ENCODE measurements at places on chromosomes 3 and 15.
A peak's percentile ranks its signal among the peaks of the same experiment; 100 is the strongest.

DNA sequence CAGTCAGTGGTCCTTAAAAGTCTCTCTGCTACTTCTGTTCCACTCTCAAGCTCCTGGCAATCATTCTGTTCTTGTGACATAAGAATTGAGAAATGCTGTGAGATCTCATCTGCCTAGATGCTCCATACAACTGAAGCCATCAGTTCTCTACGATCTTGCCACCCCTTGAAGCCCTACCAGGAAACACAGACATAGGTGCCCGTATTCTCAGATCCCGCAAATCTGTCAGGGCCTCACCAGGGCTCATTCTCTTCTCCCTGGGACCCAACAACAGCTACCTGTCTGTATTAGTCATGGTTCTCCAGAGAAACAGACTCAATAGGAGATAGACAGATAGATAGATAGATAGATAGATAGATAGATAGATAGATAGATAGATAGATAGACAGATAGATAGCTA lies 149.1 kb downstream of the UACA start:
- DNase-seq, result no peak

DNA sequence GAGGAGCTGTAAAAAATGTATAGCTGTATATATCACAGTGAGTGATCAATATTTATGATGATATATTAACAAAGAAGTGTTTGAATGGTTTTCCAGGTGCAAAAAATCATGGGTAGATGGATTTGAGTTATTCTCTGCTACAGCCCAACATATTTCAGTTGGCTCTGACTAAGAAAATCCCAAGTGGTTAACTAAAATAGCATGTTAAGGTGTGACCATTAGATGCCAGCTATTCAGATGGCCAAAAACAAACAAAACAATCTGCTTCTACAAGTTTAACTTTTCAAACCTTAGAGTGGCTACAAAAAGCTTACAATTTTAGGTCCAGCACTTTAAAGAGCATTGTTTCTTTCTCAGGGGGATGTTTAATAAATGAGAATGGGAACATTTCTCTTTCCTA lies 67.5 kb downstream of the SEMA6D start:
- no peak for DNase-seq

DNA sequence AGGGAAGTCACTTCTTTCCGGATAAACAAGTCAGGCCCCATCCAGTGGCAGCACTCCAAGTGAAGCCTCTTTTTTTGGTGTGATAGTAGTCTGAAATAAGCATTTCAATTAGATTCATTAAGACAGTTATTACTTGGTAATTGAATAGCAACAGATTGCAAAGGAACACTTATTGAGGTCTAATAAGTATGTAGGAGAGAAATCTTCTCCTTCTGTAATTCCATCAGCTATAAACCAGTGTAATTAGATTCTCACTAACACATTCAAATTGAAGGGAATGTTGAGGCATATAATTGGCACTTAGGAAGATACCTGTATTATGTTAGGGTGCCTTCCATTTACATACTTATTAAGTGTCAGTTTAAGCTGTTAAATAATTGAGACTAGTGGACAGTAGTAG lies 73.9 kb downstream of the SEMA6D start:
- DNase-seq, result no peak

- DNase-seq, result no peak
Observed at GRCh38 chr3:59660376-59660775, 610.6 kb upstream of the CFAP20DC start.

DNA sequence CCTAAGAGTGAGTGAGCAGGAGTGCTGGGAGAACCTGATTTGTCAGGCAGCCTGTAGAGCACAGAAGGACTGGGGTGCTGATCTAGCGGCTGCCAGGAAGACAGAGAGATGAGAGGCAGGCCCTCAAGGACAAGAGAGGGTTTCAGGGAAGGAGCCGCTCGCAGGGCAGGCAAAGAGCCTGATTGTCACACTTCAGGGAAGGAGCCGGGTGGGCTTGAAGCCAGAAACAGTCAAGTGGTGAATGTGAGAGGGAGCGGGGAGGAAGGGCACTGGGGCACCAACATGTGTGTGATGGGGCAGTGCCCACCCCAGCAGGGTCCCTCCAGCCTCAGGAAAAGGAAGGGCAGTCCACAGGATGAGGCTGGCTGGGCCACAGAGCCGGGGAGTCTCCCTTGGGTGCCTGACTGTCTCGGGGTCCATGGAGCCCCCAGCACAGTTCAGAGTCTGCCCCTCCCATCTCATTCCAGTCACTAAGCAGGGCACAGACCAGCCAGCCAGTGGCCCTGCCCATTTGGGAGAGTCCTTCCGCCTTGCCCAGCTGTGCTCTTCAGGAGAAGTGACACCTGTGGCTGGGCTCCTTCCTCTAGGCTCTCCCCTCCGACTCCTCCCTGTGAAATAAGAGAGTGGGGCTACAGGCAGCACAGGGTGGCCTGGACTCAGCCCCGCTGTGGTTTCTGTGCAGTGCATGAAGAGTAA lies 148.6 kb downstream of the RAB11A start:
- DNase-seq, result peak; percentile 35

DNA sequence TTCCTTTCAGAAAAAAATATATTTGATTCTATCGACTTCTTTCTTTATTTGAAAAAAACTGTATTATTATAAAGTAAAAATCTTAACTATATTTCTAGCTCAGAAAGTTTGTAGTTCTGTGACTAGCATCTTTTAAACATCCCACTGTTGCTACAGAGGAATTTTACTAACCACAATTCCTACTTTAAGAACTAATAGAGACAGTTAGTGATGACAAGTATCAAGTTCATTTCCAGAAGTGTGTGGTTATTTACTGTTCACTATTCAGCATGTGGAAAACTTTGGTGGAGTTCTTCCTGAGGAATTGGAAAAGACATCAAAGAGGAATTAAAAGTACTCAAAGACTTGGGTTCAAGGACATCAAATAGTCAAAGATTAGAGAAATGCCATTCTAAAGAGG lies 524.1 kb upstream of the CBLB start:
- no peak for DNase-seq

GRCh38 chr15:72724028-72724427 lies 38.0 kb downstream of the BBS4 start:
- no peak for DNase-seq

- no peak for DNase-seq
Observed at GRCh38 chr3:126452213-126452612, 23.5 kb downstream of the ZXDC start.
